ENCODE measurements at places on chromosomes 7 and 10.

- DNase-seq = no peak
These were observed 128.6 kb downstream of the ADCY1 start for GRCh38 chr7:45702751-45703150.

DNA sequence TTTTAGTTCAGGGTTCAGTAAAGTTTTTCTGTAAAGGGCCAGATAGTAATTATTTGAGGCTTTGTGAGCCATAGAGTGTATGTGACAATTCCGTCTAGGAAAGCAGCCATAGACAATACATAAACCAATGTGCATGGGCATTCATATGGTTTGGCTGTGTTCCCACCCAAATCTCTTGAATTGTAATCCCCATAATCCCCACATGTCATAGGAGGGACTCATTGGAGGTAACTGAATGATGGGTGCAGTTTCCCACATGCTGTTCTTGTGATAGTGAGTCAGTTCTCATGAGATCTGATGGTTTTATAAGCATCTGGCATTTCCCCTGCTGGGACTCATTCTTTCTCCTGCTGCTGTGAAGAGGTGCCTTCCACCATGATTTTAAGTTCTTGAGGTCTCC is 29.9 kb downstream of the SEC61G start:
- DNase-seq = no peak

DNA sequence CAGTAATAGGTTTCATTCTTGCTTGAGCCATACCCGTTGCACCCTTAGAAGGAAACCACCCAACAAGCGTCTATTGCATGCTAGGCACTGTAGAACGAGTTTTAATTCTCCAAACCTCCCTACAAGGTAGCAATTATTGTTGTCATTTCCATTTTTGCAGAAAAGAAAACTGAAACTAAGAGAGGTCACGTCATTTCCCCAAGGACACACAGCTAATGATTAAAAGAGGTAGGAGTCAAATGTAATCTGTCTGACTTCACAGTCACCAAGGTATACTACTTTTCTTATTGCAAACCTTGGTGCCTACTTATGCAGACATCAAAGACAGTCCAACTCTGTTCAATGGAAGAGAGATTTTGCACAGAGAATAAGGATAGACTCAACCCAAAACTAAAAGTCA is 49.1 kb upstream of the C1QL3 start:
- DNase-seq = peak; percentile 35

DNA sequence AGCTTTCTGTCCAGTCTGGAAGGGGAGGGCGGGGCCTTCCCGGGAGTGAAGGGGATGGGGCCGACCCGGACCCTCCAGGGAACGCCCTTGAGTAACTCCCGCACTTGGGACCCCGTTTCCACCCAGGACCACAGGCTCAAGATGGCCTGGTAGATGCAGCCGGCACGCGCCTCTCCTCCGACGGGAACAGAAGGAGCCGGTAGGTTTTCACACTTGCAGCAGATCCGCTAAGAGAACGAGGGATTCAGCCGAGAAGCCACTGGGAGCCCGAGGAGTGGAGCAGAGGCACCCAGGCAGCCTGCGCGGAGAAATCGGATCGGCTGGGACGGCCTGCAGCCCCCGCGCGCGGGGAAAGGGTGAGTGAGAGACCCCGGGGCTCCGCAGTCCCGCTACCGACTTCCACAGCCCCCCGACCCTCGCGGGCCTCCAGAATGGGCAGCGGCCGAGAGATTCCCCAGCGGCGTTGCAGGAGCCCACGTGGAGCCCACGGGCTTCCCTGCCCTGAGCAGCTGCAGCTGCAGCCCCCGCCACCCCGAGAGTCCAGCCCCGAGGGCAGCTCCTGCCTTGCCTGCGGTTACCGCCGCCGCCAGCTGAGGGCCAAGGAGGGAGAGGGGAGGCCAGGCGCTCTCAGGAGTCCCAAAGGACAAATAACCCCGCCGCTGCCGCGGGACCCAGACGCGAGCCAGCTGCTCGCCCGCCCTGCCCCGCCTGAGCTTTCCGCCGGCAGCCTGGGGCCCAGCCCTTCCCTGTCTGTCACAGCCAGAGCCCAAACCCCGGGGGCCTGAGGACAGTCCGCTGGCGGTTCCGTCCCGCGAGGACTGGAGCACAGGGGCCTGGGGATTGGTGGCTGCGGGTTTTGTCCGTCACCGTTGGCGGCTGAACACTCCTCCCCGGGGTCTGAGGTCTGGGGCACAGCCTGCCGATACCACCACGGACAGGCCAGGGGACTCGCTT is 21.8 kb downstream of the IFT22 start:
- no peak for DNase-seq

- DNase-seq = no peak
These were observed 16.3 kb upstream of the DKK1 start for GRCh38 chr10:52297747-52298146.

- no peak for DNase-seq
These were observed 83.7 kb downstream of the GRID1 start for GRCh38 chr10:86282664-86283465.

DNA sequence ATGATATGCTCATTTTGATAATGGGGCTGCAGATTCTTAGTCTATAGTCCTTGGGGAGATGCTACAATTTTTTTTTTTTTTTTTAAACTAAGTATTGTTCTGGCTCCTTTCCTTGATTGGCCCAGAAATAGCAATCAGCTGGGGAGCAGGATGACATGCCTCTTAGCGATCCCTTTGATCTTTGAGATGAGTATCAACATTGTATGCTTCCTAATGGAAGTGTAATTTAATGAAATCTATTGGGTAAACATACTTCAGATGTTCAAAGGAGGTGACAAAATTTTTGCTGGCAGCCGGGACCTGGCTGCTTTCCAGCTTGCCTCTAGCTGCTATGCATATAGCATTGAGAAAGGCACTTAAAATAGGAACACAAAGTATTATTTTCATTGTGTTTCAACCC is 43.5 kb downstream of the VTI1A start:
- DNase-seq = no peak
